ENCODE measurements at places on chromosomes 5 and 9.
A peak's percentile ranks its signal among the peaks of the same experiment; 100 is the strongest.

DNA sequence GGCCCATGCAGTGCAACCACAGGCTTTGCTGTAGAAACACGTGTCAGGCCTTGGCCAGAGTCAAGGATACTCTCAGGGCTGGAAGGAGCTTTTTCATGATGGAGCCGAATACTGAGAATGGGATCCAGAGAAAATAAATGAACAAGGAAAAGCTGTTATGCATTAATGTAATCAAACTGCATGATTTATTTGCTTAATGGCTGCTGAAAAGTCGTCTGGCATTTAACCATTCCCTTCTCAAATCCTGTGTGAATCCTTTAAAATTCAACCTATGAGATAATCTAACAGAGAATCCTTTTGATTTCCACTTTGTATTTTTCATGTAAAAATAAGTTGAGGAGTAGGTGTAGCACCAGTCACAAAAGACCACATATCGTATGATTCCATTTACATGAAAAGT is 24.1 kb upstream of the GNA14 start:
- no peak for DNase-seq

DNA sequence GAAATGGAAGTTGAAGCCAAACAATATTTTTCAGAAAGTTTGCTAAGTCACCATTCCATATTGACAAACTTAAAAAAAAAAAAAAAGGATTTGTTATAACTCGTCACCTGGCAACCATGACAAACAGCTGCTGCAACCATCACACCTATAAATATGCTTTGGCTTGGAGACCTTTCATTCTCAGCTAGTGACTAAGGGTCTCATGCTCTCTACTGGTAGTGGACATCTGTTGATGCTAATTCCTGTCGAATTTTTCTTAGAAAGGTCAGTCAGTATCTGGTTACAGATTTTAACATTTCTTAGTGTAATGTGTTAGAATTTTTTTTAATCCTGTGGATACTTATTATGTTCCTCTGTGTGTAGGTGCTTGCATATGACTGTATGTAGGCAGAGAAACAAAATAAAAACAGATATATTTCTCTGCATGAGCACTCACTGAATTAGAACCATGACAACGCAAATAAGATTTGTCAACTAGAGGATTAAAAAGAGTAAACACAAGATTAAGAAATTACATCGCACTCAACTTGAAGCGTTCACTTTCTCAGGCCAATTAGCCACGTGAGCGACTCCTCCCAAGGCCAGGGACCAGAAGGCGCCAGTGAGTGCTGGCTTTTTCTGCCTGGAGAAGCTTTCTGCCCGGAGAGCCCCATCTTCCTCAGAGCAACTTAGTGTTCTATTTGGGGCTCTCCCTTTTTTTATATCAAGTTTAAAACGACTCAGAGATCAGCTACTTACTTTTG is 27.0 kb upstream of the ZNF622 start:
- no peak for DNase-seq

DNA sequence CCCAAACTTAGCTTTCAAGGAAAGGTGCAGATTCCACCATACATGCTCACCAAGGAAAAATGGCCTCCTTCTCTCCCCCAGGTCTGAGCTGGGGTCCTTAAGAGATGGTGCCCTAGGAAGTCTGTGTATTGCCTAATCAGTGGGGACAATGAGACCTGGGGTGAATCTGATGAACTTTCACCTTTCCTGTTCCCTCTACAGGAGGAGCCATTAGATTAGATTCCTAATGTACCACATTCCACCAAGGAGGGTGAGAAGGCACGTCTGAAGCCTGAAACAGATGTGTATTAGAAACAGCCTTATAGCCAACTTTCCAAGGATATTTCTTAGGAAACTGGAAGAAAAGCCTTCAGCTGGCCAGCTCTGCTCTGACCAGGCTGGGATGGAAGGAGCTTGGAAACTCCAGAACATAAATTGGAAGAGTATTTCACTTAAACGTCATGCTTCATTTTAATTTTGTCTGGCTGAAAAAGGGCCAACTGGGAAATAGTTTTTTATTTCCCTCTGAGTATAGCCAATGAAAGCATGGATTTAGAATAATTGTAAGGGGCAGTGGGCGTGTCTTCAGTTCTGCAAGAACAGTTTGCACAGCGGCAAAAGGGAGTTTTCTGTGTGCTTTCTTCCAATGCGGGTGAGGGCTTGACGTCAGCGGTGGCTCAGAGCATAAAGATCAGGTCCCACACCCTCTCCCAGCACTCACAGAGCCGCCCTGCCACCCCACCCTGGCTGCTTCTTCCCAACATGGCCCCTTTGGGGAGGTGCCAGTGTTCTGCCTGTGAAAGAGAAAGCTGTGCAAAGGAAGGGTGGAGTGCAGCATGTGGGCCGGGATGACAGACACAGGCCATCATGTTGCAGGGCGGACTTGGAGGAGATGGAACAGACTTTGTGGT is 210.9 kb downstream of the ESM1 start:
- peak; percentile 11 for DNase-seq

DNA sequence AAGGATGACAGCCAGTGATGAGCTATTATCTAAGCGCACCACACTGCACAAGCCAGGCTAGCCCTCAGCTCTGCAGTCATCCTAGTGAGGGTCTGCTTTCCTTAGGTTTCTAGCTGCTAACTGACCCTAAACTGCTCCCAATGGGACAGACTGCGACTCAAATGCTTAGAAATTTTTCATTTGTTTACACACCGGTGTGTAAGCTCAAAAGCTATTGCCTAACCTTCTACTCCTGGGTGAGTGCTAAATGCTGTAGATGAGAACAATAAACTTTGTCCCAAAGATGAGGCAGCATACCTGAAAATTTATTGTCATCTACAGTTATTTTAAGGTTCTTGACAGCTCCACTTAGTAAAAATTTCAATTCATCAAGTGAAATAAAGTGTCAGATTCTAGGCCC is 311.4 kb downstream of the TMEM167A start:
- DNase-seq: no peak

DNA sequence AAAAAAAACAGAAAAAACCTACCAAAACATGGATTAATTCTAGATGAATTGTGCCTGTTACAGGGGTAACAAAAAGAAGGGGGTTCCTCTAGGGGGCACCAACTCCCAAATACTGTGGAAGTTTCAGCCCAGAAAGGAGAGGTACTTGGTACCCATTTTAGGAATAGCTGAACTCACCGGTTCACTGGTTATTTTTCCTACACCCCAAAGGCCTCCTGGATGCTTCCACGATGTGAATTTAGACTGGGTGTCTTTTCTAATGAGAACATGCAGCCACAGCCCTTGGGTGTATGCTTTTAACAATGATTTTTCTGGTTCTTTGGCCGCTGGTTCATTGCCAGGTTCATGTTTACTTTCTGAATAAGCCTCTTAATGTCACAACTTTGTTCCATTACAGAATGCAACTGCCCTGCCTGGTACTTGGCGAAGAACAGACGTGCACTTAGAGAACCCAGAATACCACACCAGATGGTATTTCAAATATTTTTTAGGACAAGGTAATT is 46.7 kb downstream of the GARNL3 start:
- DNase-seq: no peak

DNA sequence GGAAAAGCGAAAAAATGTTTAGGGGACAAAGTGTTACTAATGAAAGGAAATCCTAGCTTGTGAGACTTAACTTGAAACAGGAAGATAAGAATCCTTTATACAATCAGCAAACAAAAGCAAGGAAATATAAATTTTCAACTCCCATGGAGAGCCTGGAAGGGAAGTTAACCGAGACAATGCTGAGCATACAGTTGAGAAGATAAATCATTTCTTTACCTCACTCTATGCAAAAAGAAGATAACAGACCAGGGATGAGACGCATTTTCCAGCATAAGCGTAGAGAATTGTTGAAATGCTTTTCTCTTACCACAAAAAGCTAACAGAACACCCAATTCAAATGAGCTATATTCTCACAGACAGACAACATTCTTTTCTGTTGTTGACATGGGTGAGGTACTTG is 309.6 kb downstream of the CWC27 start:
- no peak for DNase-seq

GRCh38 chr5:9439531-9440292 is 106.2 kb downstream of the SEMA5A start:
- DNase-seq: no peak

DNA sequence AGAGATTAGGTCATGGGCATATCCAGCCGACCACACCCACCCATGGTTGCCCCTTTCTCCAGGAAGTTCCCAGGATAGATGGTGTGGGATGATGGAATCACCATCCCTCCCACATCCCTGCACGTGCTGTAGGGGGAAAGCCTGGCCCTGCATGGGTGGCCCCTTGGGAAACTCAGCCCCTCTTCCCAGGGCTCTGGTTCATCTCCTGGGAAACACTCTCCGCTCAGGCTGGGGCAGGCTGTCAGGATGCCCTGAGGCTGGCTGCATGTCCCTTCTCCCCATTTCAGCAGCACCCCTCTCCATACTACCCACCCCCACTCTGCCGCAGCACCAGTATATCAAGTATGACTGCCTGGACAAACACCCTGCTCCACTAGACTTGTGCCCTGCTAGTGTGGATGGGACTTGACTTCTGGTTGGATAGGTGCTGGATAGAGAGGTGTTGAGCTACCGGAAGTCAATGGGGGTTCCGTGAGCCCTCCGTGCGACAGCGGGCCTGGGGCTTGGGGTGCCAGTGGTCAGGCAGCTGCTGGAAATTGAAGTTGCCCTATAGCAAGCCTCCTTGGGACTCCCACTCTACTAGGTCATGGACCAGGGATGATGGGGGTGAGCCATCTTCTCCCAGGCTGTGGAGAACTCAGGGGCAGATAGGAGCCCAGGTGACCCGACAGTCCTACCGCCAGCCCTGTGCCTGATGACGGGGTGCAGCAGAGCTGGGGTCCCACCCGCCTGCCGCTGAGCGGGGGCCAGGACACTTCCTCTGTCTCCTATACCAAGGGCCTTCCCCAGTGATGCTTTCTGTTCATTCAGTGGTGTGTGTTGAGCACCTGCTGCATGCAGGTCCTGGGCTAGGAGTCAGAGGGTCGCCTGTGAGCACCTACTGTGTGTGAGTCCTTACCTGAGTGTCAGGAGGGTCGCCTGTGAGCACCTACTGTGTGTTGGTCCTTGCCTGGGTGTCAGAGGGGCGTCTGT is 69.4 kb upstream of the COL5A1 start:
- no peak for DNase-seq

- DNase-seq: no peak
These were observed 122.4 kb upstream of the NMUR2 start for GRCh38 chr5:152527358-152528052.

GRCh38 chr9:36144309-36145232 is 8.0 kb downstream of the GLIPR2 start:
- no peak for DNase-seq

DNA sequence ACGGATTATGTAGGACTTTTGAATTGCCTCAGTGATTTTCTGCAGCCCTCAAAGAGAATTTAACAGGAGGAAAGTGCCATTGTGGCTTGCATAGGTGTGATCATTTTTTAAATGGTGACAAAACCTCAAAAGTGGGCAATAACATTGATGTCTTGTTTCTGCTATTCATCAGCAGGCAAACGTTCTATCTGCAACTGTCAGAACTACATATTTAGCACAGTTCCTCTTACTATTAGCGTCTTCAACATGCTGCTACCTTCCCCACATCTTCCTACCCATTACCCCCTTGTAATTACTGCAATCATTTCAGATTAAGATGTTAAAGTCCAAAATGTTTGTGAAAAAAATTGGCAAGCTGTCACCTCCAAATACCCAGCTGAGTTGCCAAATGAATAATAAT is 254.6 kb downstream of the SMARCA2 start:
- DNase-seq: no peak
